ENCODE measurements at places on chromosomes 5 and 9. TPM values are rescaled to one million over a fixed set of nuclear protein-coding genes. Genes with fewer than 3 reads are reported as not detected.

GRCh38 chr9:137307255-137308056 lies 5.4 kb upstream of the NRARP start:
- DNase-seq, result no peak
- H3K27ac ChIP-seq, result no peak overlapping the region
- peaks cover 17% of the 10 kb centered on the region for H3K27me3 ChIP-seq
- no peak overlapping the region for H3K4me3 ChIP-seq

DNA sequence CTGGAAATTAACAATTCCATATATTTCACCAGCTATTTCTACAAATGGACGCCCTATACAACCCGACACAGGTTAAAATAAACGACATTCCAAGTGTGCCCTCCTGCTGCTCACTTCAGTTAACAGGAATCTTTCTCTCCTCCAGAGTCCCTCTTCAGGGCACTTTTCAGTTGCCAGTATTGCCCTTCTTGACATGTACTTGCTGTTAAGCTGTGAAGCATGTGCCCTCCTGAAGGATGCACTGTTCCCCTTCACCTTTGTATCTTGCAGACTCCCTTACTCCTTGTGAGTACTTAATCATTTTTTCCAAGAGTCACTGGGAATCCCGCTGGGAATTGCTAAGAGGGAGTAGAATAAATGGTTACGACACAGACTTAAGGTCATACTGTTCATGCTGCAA lies 364.1 kb downstream of the CTNND2 start:
- no peaks in the 10 kb centered on the region for H3K36me3 ChIP-seq
- no peaks in the 10 kb centered on the region for H3K4me1 ChIP-seq
- no peak overlapping the region for H3K27ac ChIP-seq
- DNase-seq, result no peak
- H3K27me3 ChIP-seq, result no peaks in the 10 kb centered on the region

Gene AQP7
- total RNA-seq, result not detected

Gene RUSC2
- total RNA-seq, result 60.2 TPM

- H3K4me1 ChIP-seq, result no peaks in the 10 kb centered on the region
- no peak overlapping the region for H3K4me3 ChIP-seq
- no peak overlapping the region for H3K27ac ChIP-seq
- no peaks in the 10 kb centered on the region for H3K36me3 ChIP-seq
- DNase-seq, result no peak
- H3K27me3 ChIP-seq, result no peaks in the 10 kb centered on the region
Observed at GRCh38 chr5:95870105-95870672, 47.7 kb upstream of the GLRX start.

Gene MYOZ3
- 3.4 TPM for total RNA-seq

DNA sequence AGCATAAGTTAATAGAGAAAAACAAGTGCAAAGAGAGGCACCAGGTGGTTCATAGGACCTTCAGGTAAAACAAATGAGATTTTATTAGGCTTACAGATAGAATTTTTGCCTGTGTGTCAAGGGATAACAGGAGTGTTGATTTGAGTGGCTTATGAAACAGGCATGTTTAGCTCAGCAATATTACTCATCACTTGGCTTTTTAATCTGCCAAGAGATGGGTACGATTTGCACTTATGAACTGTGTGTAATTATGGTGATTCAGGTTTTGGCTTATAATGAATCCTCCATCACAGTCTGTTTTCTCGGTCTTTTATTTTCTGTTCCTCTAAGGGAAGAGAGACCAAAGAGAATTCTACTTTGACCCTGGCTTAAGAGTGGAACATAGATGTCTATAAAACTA lies 199.3 kb downstream of the DMRTA1 start:
- H3K27ac ChIP-seq, result no peak overlapping the region
- DNase-seq, result no peak
- H3K4me1 ChIP-seq, result no peaks in the 10 kb centered on the region
- H3K36me3 ChIP-seq, result no peaks in the 10 kb centered on the region

Gene TRIM7
- 1.9 TPM for total RNA-seq

DNA sequence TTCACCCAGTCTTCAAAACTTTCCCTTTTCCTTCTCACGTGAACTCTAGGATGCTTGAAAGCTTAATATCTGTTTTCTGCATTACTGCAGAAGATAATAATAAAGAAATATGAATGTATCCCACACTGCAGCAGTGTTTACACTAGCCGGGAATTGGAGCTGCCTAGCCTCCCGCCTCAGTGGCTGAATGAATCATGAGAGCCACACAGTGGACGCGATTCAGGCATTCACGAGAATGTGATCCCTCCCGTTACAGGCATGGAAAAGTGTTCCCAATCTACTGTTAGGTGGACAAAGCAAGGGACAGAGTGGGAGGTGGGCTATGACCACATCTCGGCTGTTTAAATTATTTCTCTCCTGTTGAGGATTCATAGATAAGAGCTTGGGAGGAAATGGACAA lies 69.4 kb upstream of the CTSL start:
- DNase-seq, result no peak
- no peaks in the 10 kb centered on the region for H3K4me1 ChIP-seq
- no peaks in the 10 kb centered on the region for H3K27me3 ChIP-seq
- H3K4me3 ChIP-seq, result no peak overlapping the region

DNA sequence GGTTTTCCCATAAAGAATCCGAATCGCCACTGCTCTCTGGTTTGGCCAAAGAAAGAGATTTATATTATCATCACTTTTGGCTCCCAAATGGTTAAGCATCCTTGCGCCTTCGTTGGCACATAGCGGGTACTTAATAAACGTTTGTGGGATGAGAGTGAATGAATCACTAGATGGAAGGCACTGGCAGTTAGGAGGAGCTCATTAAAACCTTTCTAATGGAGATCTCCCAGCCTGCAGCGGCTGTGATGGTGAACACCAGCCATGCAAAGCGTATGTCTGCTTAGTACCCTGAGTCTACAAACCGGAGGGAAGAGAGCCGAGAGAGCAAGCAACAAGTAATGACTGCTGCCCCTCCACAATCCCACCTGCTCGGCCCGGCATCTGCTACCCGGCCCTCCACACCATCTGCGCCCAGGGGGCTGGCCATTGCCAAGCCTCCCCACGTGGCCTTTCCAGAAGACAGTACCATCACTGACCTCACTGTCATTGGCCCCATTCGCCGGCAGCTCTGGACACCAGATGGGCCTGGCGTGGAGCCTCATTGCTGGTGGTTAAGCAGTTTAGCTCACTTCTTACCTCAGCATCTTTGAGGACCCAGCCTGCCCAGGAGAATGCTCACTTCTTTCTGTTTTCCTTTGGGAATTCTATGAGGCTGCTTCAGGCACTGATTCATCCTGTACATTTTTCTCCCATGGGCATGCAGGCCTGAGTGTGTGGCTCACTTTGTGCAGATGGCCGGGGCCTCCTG lies 39.3 kb upstream of the ANKRD33B start:
- no peaks in the 10 kb centered on the region for H3K36me3 ChIP-seq
- DNase-seq, result no peak
- no peaks in the 10 kb centered on the region for H3K4me1 ChIP-seq
- no peaks in the 10 kb centered on the region for H3K27me3 ChIP-seq
- no peak overlapping the region for H3K27ac ChIP-seq
- H3K4me3 ChIP-seq, result no peak overlapping the region

DNA sequence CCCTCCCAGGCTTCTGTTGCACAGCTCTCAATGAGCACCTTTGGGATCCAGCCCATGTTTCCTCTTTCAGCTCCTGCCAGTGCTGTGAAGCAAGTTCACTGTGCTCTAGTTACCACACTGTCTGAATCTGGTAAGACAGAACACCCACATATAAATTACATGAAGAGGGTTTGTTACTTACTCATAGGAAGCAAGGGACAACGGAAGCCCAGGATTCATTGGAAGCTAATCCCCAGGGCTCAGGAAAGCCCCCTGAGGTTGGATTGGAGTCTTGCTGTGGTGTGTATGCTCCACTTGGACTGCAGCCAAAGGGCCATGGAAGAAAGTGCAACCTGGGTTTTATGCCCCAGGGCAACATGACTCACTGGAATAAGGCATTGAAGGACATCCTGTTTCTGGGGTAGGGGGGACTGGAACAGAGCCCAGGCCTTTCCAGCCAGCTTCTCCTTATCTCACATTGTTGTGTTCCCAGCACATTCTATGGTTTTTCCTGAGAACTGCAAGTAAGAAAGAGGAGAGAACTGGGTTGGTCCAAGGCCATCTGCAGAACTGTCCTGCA lies 15.6 kb upstream of the CLK4 start:
- no peaks in the 10 kb centered on the region for H3K4me1 ChIP-seq
- H3K36me3 ChIP-seq, result no peaks in the 10 kb centered on the region
- H3K27ac ChIP-seq, result no peak overlapping the region
- DNase-seq, result no peak
- H3K4me3 ChIP-seq, result no peak overlapping the region

Gene PCDHB2
- total RNA-seq, result 2.3 TPM

- no peaks in the 10 kb centered on the region for H3K27me3 ChIP-seq
- H3K4me1 ChIP-seq, result no peaks in the 10 kb centered on the region
- H3K4me3 ChIP-seq, result no peak overlapping the region
- DNase-seq, result no peak
- H3K36me3 ChIP-seq, result no peaks in the 10 kb centered on the region
Observed at GRCh38 chr9:130149654-130150286, 22.4 kb upstream of the NCS1 start.

GRCh38 chr9:137407590-137408300 lies 15.2 kb downstream of the EXD3 start:
- no peaks in the 10 kb centered on the region for H3K4me1 ChIP-seq
- peaks cover 8% of the 10 kb centered on the region for H3K27me3 ChIP-seq
- H3K27ac ChIP-seq, result peak overlapping the region; percentile 68
- peak overlapping the region; percentile 35 for H3K4me3 ChIP-seq

DNA sequence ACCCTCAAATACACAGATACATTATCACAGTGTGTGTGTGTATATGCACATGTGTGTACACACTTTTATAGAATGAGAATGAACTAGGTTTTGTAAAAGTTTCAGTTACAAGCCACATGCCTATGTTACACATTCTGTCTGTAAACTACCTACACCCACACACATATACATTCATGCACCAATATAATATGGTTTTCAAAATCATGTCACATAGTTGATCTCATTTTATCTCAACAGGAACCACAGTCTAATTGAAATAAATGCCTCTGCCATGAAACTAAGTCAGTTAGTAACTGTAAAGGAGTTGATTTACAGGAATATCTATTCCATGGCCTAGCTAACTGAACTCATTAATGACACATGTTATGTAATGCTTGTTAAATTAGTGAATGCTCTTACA lies 646.6 kb downstream of the PDE4D start:
- no peaks in the 10 kb centered on the region for H3K27me3 ChIP-seq
- H3K27ac ChIP-seq, result no peak overlapping the region
- no peak overlapping the region for H3K4me3 ChIP-seq
- DNase-seq, result no peak

Gene IL11RA
- total RNA-seq, result 3.2 TPM

Gene MFAP3
- total RNA-seq, result 62.5 TPM

DNA sequence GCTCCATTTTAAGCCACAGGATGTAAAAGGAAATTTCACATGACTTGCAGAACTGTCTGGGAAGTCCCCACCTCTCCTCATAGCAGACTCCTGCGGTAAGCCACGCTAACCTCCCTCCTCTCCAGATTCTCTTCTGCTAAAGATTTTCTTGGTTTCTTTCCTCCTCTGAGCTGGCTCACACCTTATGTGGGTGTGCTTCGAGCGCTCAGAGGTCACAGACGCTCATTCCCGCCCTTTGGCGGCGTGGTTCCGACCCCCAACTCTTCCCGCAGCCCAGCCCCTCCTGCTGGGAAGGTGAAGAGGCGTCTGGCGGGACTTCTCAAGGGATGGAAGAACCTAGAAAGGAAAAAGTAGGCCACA lies 32.9 kb upstream of the CDK20 start:
- DNase-seq, result no peak
- no peaks in the 10 kb centered on the region for H3K27me3 ChIP-seq
- no peak overlapping the region for H3K4me3 ChIP-seq
- no peaks in the 10 kb centered on the region for H3K4me1 ChIP-seq

DNA sequence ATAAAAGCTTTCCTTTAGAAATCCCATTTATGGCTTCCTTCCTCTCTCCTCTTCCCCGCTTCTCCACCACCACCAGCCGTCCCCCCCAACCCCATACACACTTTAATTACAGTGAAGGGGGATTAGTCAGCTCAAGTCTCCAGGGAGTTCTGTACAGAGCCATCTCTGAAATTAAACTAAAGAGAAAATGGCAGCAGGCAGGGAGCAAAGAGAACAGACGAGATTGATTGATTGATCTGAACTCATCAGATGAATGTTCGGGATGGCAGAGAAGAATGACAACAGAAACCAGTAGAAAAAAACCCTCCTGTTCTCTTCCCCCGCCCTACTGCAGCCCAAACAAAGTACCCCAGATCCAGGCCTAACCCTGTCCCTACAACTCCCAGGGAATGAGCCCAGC lies 241.7 kb upstream of the PANK3 start:
- H3K27me3 ChIP-seq, result no peaks in the 10 kb centered on the region
- H3K36me3 ChIP-seq, result no peaks in the 10 kb centered on the region
- H3K4me3 ChIP-seq, result no peak overlapping the region
- no peak overlapping the region for H3K27ac ChIP-seq

Data from uterus (tissue), 4 donors.